NAMALWA (cell line): ENCODE measurements at places on chromosomes 13 and 19.

- DNase-seq = no peak
These were observed 11.9 kb downstream of the RYR1 start for GRCh38 chr19:38445362-38445761.

DNA sequence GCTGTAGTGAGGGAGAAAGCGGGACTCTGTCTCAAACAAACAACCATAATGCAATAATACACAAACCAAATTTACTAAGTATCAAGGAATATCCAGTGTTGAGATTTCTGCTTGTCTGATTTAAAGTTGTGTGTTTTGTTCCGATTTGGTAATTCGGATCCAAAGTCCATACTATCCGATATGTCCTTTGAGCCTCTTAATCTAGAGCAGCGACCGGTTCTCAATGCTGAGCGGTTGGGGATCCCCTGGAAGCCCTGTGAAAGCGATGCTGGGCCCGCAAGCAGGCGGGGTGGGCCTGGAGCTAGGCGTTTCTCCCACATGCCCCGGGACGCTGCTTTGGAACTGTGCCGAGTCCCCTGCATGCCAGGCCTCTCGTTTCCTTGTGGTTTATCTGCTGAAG, 20.2 kb downstream of the C19orf44 start:
- no peak for DNase-seq

- DNase-seq = no peak
These were observed 2.6 kb downstream of the LHB start for GRCh38 chr19:49014123-49014869.

- DNase-seq = peak; percentile 73
These were observed 1.0 kb upstream of the CEACAM1 start for GRCh38 chr19:42529248-42529764.

DNA sequence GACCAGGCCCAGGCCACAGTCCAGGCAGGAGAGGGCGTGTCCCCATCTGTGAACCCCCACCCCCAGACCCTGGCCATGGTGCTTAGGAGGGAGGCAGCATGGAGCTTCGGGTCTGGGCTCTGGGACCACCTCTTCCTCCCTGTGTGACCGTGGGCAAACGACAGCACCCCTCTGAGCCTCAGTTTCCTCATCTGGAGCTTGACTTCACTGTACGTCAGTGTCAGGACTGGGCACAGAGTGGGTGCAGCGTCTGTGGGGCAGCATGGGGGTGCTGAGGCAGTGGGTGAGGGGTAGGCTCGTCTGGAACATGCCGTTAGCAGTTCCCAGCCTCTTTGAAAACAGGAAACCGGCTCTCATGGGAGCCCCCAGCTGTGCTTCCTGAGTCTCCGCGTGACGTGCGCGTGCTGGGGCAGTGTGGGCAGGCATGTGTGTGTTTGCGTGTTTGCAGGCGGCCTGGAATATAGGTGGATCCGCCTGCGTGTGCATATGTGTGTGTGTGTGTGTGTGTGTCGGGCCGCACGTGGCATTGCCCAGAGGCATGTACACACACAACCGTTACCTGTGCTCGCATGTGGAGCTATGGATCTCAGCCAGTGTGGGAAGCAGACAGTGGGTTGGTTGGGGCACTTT, 15.8 kb downstream of the ARRDC2 start:
- peak; percentile 95 for DNase-seq

DNA sequence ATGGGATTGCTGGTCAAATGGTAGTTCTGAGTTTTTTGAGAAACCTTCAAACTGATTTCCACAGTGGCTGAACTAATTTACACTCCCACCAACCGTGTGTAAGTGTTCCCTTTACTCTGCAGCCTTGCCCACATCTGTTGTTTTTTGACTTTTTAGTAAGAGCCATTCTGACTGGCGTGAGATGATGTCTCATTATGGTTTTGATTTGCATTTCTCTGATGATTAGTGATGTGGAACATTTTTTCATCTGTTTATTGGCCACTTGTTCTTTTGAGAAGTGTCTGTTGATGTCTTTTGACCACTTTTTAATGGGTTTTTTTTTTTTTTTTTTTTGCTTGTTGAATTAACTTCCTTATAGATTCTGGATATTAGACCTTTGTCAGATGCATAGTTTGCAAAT, 4.3 kb downstream of the CAB39L start:
- DNase-seq = peak; percentile 81

- peak; percentile 76 for DNase-seq
These were observed 17.7 kb downstream of the CCDC97 start for GRCh38 chr19:41327576-41328156.

DNA sequence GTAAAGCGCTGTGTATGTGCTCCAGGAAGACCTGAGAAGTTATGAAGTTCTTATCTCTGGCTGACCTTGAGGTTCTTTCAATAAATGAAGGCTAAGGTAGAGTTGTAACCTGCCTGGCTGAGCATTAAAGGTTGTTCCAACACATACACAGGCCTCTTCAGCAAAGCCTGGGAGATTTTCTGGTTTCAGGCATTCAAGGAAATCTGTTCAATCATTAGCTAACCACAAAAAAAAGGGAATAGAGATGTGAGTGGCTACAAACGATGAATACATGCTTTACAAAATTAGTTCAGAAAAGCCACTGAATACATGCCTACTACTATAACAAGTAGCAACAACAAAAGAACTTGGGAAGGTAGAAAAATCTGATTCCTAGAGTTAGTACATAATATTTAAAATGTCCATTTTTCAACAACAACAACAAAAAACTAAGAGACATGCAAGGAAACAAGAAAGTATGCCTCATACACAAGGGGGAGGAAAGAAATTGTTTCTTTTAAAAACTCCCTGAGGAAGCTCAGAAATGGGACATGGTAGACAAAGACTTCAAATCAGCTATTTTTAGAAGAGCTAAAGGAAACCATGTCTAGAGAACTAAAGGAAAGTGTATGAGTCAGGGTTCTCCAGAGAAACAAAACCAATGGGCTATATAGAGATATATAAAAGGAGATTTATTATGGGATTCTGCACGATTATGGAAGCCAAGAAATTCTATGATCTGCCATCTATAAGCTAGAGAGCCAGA, 191.5 kb upstream of the IPO5 start:
- DNase-seq = no peak

GRCh38 chr19:35534803-35535480, 1.7 kb downstream of the GAPDHS start:
- DNase-seq = no peak

DNA sequence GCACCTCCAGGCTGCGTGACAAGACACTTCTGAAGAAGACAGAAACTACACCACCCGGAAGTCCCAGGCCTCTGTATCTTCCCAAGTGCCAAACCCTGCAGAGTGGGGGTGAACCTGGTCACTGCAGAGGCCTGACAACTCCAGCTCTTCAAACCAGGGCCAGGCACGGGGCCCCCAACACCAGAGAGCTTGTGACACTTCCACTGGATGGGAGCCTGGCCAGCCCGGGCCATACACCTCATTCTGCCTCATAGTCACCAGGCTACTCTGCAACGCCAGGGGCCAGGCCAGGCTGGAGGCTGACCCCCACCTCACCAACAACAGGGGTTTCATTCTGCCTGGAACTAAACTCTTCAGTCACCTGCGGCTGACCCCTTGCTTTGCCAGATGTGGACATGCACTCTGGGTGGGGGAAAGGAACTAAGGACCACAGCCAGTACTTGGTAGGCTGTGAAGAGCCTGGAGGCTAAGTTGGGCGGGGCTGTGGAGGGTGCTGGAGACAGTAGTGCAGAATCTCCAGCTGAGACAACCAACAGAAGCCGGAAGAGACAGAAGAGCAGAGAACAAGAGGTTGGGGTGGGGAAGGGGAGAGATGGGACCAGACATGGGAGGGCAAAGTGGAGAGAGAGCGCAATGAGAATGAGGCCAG, 23.0 kb downstream of the TUBA3C start:
- DNase-seq = no peak

- DNase-seq = no peak
These were observed 113.0 kb downstream of the MRPL57 start for GRCh38 chr13:21289475-21289874.

DNA sequence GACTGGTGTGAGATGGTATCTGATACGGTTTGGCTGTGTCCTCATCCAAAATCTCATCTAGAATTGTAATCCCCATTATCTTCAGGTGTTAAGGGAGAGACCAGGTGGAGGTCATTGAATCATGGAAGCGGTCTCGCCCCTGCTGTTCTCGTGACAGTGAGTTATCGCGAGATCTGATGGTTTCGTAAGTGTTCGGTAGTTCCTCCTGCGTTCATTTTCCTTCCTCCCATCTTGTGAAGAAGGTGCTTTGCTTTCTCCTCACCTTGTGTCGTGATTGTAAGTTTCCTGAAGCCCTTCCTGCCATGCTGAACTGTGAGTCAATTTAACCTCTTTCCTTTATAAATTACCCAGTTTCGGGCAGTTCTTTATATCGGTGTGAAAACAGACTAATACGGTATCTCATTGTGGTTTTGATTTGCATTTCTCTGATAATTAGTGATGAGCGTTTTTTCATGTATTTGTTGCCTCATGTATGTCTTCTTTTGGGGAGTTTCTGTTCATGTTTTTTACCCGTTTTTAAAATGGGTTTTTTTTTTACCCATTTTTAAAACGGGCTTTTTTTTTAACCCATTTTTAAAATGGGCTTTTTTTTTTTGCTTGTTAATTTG, 102.8 kb upstream of the SLC10A2 start:
- no peak for DNase-seq

- peak; percentile 99 for DNase-seq
These were observed 32.2 kb downstream of the GP6 start for GRCh38 chr19:55005684-55006488.

GRCh38 chr13:43086181-43086580, 62.8 kb downstream of the DNAJC15 start:
- DNase-seq = no peak

DNA sequence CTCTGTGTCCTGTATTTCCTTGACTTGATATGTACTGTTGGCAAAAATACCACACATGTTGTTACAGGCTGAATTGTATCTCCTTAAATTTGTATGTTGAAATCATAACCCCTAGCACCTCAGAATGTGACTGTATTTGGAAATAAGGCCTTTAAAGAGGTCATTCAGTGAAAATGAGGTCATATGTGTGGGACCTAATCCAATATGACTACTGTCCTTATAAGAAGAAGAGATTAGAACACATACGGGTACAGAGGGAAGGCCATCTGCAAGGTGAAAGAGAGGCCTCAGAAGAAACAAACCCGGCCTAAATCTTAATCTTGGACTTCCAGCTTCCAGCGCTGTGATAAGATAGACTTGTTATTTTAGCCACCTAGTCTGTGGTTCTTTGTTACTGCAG, 202.5 kb downstream of the NUFIP1 start:
- DNase-seq = no peak

- no peak for DNase-seq
These were observed 84.6 kb upstream of the TRPC4 start for GRCh38 chr13:37954191-37954590.

DNA sequence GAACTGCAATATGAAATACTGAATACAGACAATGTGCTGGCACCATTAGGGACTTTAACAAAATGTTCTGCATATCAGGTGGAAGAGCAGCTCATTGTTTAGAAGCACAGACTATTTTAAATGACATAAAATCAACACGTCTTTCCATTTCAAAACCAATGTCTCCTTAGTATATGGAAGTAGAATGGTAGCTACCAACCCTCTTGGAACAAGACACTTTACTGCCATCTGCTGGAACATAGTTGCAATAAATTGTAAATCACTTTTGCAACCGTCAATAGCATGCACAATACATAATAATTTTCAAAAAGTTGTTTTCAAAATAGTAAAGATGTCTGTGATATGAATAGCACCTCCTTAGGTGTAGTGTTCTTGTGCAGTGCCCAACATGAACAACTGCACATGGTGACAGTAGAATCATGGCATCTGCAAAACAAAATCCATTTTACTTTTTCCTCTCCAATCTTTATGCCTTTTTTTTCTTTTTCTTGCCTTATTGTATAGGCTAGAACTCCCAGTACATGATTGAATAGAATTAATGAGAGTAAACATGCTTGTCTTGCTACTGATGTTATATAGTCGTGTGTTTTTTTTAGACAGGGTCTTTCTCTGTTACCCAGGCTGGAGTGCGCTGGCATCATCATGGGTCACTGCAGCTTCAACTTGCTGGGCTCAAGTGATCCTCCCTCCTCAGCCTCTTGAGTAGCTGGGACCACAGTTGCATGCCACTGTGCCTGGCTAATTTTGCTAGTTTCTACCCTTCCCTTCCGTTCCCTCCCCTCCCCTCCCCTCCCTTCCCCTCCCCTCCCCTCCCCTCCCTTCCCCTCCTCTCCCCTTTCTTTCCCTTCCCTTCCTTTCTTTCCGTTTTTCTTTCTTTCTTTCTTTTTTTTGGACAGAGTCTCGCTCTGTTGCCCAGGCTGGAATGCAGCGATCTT, 7.8 kb upstream of the LYPD5 start:
- peak; percentile 70 for DNase-seq

DNA sequence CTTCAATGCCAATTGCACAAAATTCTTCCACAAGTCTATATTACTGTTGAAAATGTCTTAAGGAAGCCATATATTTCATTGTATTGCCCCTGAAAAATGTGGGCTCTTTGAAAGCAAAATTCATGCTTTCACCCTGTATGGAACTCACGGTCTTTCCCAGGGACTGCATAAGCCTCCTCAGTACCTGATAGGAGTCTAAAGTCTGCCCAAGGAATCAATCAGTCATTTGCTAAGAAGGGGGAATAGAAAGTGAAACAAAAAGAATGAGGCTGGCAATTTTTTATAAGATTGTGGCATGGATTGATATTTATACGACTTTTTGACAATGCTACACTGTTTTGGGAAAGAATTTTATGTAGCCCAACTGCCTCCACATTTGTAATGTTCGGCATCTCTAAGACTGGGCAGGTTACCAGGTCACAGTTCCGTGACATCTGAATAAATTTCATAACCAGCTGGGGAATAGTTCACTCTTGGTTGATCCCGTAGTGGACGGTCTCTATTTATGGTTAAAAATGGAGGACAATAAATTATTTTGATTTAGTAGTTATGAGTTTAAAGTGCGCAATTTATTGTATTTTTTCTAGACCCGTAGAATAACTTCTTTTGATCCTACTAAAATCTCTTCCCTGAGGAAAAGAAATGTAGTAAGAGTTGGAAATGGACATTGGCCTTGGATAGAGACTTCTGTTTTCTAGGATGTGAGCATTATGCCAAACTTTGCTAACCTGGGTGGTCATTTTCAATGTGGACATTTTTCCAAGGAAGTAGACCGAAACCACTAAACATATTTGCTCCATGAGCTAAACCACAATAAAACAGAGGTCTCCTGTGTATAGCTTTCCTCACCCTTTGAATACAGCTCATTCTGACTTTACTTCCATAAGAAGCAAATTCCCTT, 1585.4 kb downstream of the EFNB2 start:
- DNase-seq = no peak

DNA sequence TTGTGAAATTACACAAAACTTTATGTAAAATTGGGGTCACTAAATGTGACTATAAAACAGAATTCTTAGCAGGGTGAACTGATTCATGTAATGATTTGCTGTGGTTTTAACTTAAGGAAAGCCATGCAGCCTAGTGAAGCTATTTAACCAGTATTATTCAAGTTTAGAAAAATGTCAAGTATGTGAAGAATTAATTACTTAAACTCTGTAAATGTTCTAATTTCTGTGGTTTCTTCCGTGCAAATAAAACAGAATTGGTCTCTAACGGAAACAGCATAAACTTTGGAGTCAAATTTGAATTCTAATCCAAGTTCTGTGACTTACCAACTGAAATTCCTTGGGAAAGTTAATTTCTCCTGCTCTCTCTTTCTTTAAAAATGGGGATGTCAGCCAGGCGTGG, 13.3 kb downstream of the CDC16 start:
- no peak for DNase-seq
